CD4-positive, alpha-beta T cell treated with Interleukin-12 subunit alpha and Interleukin-12 subunit beta, for 1 hour (primary cell): ENCODE measurements at places on chromosomes 2 and 18.

DNA sequence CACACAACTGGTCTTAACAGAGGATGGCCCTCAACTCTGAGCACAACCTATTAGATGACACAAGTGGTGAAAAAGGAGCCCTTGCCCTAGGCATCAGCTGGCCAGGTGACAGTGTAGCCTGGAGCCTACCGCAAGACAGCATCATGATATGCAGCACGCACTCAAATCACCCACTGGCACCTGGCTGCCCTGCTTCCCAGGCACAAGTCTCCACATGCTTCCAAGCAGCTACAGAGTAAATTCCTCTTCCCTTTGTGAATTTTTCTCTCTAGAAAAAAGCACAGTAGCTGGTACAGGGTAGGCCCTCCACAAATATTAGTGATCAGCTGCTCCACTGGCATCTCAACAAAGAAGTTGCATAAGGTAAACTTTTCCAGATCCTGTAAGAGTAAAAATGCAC, 6.0 kb downstream of the FBXO15 start:
- DNase-seq = no peak

DNA sequence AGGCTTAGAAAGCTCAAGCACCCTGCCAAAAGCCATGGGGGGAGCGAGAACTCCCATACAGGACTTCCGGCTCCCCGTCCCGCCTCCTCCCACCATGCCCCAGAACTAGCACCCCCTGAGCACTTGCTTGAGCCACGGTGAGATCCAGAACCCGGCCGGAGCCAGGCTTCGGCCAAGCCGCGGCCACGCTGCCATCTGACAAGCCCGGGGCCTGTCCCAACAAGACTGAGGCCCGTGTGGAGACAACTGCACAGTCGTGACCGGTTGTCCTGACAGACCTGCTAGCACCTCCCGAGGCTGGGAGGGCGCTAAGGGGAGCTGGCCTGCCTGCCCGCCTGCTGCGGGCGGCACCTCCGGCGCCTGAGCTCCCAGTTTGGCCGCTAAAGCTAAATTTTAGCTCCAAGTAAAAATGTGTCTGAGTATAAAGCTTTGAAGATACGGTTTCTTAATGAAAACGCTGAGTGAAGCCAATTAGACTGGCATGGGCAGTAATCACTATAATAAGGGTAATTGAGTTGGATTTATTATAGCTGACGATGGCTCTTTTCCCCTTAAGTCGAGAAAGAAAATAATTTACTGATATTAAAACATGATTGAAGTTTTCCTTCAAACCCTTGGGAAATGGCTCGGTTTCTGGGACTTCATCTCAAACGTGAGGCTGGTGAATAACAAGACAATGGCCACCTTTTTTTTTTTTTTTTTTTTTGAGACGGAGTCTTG, 78.3 kb upstream of the ODC1 start:
- no peak for DNase-seq

DNA sequence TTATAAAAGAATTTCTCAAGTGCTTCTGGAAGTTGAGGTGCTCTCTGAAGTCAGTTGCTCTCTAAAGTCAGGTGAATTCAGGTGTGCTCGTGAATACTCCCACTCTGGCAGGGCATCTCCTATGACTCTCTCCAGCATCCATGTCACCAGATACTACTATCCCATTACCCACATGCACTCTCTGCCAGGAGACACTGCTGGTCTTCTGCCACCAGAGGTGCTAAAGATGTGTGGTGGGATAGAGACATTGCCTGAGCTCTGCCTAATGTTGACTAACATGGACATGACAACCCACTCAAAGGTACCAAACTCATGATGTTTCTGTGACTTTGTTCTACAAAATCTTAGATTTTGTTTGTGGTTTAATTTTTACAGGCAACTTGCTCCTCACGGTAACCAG, 106.4 kb upstream of the HNRNPA3 start:
- DNase-seq = no peak

GRCh38 chr18:58669731-58670378, 1.4 kb upstream of the MALT1 start:
- DNase-seq = no peak

GRCh38 chr2:31828891-31829290, 181.9 kb downstream of the MEMO1 start:
- no peak for DNase-seq

GRCh38 chr2:141856215-141856919, 274.4 kb downstream of the LRP1B start:
- DNase-seq = no peak

GRCh38 chr18:43396266-43396665, 119.0 kb upstream of the SYT4 start:
- DNase-seq = no peak

- peak; percentile 59 for DNase-seq
Measured at GRCh38 chr2:171319164-171319810, 114.5 kb downstream of the METTL8 start.
